ENCODE measurements at places on chromosomes 13 and 19. TPM values are rescaled to one million over a fixed set of nuclear protein-coding genes. Genes with fewer than 3 reads are reported as not detected.

DNA sequence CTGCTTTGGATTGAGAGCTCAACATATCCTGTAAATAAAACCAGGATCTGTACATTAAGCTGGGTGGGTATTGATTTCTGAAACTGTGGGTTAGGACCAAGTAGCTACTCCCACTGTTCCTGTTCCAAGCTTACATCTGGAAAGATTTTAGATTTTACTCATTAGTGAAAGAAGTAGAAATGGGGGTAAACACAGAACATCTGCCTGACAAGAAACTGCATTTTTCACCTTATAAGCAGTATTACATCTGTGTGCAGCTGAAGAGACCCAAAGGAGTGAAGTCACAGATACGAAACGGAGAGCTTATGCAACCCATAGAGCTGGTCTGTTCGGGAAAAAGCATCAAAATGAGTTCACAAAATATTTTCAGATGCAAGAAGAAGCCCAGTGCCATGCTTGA lies 235.2 kb downstream of the SLITRK5 start:
- DNase-seq = no peak

The ZNF599 gene
- 7.8 TPM for total RNA-seq

DNA sequence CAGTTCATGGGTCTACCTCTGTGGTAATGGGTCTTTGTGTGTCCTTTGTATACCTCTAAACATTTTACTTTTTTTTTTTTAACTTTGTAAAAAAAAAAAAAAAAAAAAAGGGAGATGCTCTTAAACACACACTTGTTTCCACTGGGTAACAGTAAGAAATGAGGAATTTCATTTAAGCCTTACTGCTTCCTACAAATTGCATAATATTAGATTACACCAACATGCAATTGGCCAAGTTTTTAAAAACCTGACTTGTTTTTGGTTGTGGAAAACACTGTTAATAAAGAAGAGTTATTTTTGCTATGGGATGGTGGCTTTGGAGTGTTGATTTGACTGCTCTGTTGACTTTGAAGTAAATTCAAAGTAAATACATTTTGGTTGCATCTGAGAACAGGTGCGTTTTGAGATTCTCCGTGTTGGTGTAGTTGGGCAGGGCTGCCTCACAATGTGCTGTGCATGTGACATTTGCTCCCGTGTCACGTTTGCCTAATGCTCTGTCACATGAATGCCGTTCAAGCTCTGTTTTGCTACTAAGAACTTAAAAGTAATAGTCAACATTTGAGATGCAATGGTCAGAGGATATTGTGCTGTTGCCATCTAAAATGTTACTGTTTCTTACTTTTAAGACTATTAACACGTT lies 202.4 kb downstream of the LMO7 start:
- no peak for DNase-seq

GRCh38 chr19:46728693-46729339 lies 11.9 kb upstream of the PRKD2 start:
- peak; percentile 74 for DNase-seq

- DNase-seq = no peak
Observed at GRCh38 chr13:27257648-27258253, 6.4 kb downstream of the RPL21 start.

The CLDND2 gene
- not detected for total RNA-seq

DNA sequence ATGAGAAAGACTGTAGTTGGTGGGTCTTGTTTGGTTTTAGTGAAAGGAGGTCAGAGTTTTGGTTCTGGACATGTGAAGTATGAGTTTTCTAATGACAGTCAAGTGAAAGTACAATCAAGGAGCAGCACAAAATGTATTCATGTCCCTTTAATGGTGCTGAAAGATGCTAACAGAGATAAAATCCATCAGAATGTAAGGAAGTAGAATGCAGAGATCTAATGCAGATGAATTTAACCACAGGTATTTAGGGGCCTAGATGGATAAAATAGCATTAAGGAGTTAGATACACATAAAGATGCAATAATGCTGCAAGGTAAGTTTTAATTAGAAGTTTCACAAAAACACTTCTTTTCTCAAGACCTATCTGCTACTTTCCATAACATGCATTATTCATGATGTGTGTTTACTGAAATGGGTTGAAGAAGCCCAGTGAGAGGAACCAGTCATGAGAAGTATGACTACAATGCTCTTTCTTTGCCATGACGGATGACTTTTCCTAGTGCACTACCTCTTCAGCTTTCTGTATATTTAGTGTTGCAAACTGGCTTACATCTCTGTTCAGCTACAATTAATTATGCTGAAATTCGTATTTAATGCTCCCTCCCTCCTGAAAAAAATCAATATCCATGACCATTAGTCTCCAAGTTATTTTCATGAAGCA lies 222.9 kb upstream of the HTR2A start:
- no peak for DNase-seq

DNA sequence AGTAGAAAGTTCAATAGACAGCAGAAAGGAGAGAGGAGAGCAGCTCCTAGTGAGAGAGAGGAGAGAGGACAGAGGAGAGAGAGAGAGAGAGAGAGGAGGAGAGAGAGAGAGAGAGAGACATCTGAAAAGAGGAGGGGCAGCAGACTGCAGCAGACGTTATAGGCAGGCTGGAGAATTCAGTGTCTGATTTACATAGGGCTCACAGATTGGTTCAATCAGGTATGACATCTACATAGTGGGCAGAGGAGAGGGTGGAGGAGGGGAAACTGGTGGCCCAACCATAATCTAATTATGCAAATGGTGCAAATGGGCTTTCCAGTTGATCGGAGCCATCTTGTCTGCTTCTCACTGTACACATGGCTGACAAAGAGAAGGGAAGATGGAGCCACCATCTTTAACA lies 221.3 kb upstream of the TRPC4 start:
- DNase-seq = no peak

DNA sequence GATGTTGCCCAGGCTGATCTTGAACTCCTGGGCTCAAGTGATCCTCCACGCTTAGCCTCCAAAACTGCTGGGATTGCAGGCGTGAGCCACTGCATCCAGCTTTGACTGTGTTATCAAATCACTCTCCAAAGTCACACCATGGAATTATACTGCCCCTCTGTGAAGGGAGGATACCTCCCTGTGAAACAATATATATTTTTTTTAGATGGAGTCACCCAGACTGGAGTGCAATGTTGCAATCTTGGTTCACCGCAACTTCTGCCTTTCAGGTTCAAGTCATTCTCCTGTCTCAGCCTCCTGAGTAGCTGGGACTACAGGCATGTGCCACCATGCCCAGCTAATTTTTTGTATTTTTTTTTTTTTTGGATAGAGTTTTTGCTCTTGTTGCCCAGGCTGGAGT lies 7.7 kb downstream of the TYK2 start:
- DNase-seq = no peak

DNA sequence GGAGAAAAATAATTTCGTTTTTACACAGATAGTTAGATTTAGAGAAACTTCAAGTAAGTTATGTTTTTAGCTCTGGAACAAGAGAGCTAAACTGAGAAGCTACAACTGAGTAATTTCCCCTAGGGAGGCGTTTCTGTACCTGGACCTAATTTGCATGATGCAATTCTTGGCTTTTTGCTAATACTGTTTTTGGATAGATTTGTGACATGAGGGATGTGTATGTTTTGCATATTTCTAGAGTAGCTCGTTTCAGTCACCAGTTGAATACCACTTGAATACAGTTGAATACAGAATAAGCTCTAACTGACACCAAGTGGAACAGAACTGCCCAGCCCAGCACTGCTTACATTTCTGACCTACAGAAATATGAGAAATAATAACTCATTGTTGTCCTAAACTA lies 1227.9 kb upstream of the SPRY2 start:
- DNase-seq = no peak

DNA sequence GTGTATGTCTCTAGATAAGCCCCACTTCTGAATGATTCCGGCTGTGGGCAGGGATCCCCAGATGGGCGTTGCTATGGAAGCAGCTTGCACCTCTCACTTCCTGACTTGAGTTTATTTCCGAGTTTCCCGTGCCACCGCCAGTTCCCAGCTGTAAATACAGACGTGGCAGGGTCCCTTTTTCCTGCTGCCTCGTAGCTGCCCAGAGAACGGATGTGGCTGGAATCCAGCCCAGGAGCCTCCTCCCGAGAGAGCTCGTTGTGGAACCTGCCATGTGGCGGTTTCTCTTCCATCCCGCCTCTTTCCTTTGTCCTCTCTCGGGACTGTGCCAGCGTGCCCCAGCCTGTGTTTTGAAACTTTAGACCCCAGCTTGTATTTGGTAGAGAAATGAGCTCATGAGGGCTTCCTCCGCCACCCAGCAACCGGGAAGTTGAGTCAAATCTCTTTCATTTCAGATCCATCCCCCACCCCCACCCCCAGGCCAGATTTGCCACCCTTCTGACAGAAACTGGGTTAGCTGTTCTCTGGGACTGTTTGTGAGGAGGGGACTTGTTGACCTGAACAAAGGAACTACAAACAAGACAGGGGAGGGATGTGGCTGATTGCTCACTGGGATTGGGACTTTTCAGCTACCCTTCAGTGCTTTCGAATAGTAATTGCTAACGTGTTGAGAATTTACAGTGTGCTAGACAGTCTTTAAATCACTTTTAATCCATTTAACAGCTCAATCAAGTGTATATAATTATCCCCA lies 96.6 kb downstream of the SIPA1L3 start:
- no peak for DNase-seq

GRCh38 chr19:39671739-39672363 lies 16.1 kb downstream of the LGALS16 start:
- DNase-seq = peak; percentile 57

The ZNF490 gene
- total RNA-seq = 9.7 TPM

DNA sequence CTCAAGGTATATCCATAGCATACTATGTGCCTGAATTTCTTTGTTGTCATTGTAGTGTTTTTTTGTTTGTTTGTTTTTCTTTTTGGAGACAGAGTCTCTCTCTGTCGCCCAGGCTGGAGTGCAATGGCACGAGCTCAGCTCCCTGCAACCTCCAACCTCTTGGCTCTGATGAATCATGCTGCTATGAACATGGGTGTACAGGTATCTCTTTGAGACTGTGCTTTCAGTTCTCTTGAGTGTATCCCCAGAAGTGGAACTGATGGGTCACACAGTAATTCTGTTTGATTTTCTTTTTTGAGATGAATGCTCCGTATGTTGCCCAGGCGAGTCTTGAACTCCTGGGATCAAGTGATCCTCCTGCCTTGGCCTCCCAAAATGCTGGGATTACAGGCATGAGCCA lies 13.7 kb upstream of the SLC25A42 start:
- DNase-seq = no peak

The GIPC3 gene
- 2.4 TPM for total RNA-seq

GRCh38 chr13:40981949-40982348 lies 37.2 kb downstream of the ELF1 start:
- DNase-seq = no peak

DNA sequence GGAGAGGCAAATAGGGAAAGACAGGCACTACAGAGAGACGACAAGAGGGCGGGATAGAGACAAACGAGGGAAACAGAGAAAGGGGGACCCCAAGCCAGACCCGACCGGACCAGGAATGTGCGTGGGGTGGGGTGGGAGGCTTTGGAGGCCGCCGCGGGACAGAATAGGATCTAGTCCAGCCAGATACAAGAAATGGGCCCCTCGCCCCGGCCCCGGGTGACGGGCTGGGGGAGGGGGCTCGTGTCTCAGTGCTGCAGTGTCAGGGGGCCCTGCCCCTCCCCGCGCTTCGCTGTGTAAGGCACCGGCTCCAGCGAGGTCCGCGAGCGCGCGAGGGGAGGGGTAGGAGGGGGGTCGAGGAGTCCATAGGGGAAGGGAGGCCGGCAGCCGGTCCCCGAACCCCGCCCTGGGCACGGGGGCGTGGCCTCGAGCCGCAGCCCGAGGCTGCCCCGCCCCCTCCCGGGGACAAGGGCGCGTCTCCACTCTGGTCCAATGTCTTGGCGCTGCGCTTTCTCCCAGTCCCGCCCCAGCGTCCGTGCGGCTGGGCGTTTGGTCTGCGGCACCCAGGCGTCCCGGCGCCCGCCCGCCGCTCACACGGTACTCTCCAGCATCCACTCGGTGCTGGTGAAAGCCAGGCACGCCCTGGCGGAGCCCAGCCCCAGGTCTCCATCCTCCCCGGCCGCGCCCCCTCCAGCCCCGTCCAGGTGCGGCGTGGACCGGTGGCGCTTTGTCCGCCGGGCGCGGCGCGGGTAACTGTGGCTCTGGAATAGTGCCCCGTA lies 11.0 kb downstream of the IFNL1 start:
- DNase-seq = no peak

DNA sequence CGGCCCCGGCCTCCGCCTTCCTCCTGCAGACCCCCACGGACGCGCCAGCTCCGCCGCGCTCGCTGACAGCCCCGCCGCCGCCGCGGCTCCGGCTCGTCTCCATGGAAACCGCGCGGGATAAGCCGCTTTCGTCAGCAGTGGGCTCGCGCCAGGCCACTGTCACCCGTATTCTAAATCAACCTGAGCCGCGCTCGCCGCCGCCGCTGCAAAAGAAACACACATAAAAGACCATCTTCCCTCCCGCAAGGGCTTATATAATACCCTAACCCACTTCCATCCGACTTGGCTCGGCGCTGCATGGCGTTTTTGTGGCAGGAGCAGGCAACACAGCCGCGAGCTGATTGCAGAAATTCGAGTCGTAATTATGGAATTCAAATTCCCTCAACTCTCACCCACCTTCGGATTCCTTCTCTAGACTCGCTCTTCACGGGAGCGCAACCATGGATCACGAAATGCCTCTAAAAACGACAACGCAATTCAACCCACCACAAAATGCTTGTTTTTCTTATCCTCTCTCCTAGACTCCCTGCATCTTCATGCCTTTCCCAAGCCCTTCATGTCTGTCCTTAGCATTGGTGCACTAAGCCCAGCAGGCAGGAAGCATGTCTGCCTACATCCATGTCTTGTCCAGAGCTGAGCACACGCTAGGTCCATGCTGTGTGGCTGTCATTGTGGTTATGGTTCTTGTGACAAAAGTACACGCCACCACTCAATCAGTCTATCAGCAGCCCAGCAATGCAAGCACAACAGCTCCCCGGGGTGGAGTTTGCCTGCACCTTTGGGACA lies at the start of gene AMER2:
AMER2 (minus strand) TSS at position 772 of the 786 bp plus-strand sequence; CDS start at position 103, 669 bp downstream.
- peak; percentile 60 for DNase-seq

- DNase-seq = no peak
Observed at GRCh38 chr13:97856304-97856675, 97.2 kb upstream of the IPO5 start.

DNA sequence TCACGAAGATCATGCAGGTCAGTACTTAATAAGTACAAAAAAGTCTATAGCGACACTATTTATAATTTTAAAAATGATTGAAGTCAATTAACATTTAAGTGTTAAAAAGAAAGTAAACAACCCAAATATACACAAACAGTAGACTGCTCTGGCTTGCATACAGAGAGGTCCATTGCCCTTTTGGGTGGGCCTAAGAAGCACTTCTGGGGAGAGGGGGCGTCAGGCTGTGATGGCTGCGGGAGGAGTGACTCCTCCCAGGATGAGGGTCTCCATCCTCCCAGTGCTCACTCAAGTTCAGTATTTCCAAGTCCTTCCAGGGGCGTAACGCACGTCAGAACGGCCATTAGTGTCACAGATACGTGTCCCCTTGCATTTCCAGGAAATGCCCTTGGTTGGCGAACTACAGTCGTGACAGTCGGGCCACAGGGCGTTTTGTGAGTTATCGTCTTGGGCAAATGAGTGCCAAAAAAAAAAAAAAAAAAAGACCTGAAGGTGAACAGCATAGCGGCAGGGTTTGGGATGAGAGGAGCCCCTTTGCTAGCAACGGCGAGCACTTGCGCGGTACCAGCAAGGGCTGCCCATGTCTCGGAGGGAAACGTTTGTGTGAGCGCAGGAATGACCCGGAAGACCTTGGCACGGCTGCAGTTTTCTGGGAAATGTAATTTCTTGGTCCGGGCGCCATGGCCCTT lies at the start of gene SCGB2B2:
SCGB2B2 (minus strand) TSS at position 463 of the 689 bp plus-strand sequence. CDS start 82,596 bp downstream, outside the sequence.
- peak; percentile 90 for DNase-seq

- DNase-seq = no peak
Observed at GRCh38 chr13:50339271-50339670, 324.0 kb downstream of the KCNRG start.

GRCh38 chr19:34041925-34042521 lies 130.3 kb upstream of the LSM14A start:
- DNase-seq = peak; percentile 43

Data from hematopoietic multipotent progenitor cell (in vitro differentiated cells).